Astrocyte of the hippocampus (primary cell): ENCODE measurements at places on chromosomes 13 and 19.

DNA sequence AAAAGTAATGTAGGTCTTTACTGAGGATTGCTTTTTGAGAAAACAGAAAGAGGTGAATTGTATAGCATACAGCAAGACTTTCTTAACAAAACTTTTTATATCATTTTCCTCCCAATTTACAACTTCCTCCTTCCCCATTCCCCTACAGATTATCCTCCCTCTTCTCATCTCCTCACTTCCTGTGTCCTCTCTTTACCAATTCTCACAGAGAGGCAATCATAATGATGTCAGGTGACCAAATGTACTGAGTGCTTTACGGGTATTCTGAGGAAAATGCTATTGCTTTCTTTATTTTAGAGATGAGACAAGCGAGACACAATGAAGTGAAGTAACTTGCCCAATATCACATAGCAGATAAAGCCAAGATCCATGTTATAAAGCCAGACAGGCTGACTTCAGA lies 1.7 kb upstream of the MTMR6 start:
- no peak for DNase-seq

GRCh38 chr13:71583581-71583980 lies 283.4 kb downstream of the DACH1 start:
- no peak for DNase-seq

- DNase-seq, result no peak
Observed at GRCh38 chr19:1379126-1379905, 4.4 kb upstream of the NDUFS7 start.

GRCh38 chr13:104750377-104750776 lies 1684.2 kb upstream of the SLC10A2 start:
- peak; percentile 61 for DNase-seq

DNA sequence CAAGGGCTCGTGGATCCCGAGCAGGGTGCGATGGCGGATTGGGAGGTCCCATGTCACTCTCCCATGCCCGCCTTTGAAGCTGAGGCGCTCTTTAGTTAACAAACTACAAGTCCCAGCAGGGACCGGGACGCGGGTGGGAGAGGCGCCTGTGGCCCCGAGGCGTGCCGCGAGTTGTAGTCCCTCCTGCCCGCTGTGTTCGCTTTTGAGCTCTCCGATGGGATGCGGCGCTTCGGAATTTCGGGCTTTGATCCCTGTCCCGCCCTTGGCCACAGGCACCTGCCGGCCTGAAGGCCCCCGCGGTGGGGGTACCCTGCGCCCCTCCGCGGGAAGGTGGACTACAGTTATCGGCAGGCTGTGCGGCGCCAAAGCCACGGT lies 11.0 kb downstream of the CYTH2 start:
- peak; percentile 64 for DNase-seq

- peak; percentile 57 for DNase-seq
Observed at GRCh38 chr19:44303976-44304568, 753 bp downstream of the ZNF235 start.

DNA sequence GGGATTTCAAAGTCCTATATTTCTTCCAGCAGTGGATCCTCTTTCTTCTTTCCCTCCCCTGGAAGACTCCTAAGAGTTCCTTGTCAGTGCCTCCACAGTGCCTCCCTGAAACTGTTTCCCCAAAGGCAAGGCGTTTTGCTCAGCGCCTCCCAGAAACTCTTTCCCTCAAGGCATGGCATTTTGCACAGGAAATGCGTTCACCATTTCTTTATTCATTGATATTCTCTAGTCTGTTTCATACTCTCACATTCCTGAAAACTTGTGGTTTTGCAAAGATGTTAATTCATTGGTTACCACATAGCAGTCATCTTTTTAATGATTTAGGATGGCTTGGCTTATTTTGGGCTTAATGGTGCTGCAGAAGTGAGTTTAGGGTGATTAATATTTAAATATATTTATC lies 177.3 kb upstream of the SLC10A2 start:
- DNase-seq, result no peak

DNA sequence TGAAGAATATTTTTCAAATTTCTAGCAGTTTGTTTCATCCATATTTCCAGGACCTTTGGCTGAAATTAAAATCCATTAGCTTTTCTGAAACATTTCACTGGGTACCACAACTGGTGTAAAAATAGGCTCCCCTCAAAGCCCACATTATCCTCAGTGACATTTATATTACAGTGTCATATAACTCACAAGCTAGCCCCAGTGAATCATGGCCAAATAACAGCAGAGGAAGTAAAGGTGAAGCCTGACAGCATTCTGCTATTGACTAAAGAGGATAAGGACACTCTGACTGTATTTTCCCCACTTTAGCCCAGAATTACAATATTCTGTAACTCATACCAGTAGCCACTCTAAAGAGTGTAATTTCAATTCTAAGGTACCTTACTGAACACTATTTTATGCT lies 21.9 kb downstream of the KCTD12 start:
- no peak for DNase-seq

DNA sequence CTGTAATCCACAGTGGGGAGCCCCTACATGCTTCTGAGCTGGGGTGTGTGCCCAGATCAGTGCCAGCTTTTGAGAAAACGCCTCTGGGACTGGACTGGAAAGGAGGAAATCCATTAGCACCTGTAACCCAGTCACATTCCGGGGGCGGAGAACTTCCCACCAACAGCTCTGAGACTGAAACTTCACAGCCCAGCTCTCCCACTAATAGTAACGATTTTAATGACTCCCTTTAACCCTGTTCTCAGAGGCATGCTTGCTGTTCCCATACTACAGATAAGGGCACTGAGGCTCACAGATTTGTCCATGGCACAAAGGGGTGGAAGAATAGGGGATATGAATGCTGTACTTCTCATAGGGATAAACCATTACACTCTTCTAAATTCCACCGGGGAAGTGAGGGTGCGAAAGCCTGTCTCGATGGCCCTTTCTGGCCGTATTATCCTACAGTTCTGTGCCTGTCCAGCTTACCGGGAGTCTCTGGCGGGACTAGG lies 851 bp downstream of the FBXO46 start:
- peak; percentile 24 for DNase-seq

- DNase-seq, result no peak
Observed at GRCh38 chr19:4719499-4719866, 4.2 kb downstream of the DPP9 start.

GRCh38 chr13:113364311-113364889 lies 470 bp upstream of the GRTP1 start:
- peak; percentile 34 for DNase-seq

DNA sequence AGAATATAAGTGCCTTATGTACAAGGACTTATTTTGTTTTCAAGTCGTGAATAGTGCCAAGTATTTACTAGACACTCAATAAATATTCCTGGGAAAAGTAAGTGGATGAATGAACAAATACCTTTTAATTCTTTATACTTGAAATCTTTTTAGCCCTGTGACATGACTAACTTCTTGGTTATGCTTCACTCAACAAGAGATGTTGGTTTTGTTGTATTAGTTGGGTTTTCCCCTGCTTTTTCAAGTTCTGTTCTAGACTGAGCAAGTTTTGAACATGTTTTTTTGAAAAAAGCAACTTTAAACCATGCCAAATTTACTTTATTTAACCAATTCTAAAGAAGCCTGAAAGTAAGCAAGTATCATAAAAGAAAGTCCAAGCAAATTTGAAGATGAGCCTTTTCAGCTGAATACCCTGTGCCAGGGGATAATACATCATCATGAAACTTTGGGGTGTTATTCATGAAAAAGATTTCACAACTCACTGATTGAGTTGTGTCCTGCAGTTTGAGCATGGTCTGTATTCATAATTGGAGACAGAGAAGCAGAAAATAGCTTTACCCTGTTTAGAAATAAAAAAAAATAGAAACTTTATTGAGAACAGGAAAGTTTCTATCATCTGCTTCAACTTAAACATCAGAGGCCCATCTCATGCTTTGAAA lies 11.1 kb downstream of the LMO7 start:
- DNase-seq, result peak; percentile 53

DNA sequence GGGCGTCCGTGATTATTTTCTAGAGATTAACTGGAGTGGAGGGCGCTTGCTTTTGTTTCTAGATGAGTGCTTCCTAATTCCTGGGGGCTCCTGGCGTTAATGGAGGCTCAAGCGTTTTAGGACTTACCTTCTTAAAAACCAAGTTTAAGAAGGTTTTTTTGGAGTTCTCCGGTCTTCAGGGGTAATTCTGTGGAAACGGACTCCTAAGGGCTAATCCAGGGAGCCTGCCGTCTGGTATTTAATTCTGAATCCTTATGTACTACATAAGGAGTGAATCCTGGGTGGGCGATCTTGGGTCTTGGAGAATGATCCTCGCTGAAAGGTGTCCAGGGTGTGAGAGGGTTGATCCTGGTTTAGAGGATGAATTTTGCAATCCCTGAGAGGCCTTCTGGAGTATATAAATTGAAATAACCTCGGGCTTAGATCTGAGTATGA lies 357 bp downstream of the RPS11 start:
- DNase-seq, result no peak
